CD4-positive, alpha-beta T cell (primary cell): ENCODE measurements at places on chromosomes 7 and 10.
A peak's percentile ranks its signal among the peaks of the same experiment; 100 is the strongest.

- DNase-seq: no peak
These were observed 602.7 kb downstream of the ETV1 start for GRCh38 chr7:13386741-13387140.

DNA sequence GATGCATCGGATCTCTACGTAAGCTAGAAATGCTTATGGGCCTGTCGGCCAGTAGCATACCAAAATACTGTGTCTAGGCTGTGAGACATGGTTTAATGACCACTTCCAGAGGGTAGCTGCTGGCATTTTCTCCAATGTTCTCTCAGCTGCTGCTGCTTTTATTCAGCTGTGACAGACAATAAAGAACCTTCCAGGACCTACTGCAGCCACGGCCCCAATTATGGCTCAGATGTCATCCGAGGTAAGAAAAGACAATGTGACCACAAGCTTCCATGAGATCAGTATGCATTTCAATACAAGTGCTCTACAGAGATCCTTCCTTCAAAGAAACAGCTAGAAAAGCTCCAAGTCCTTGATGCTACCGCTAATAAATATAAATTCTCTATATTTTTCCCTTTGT is 256.2 kb downstream of the SDHAF3 start:
- DNase-seq: no peak

DNA sequence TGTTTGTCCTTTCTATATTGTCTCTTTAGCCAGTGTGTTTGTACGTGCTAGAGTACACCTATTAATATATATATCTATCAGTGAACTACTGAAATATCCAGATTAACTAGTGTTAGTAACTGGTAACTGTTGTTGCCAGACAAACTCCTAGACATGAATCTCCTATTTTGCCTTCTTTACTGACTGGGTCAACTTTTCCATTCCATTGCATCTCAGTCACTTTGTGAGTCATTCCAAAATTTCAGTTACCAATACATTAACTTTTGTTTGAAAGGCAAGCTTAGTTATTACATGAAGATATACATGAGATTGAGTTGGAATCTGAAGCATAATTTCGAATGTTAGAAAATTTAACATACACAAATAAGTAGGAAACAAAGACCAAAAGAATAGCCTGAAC is 51.4 kb downstream of the BTAF1 start:
- no peak for DNase-seq

GRCh38 chr10:28367929-28368484 is 65.1 kb upstream of the MPP7 start:
- DNase-seq: peak; percentile 89

- DNase-seq: no peak
These were observed 95.0 kb upstream of the SDK1 start for GRCh38 chr7:3206101-3206500.

GRCh38 chr7:148645898-148646297 is 52.8 kb upstream of the CUL1 start:
- no peak for DNase-seq

DNA sequence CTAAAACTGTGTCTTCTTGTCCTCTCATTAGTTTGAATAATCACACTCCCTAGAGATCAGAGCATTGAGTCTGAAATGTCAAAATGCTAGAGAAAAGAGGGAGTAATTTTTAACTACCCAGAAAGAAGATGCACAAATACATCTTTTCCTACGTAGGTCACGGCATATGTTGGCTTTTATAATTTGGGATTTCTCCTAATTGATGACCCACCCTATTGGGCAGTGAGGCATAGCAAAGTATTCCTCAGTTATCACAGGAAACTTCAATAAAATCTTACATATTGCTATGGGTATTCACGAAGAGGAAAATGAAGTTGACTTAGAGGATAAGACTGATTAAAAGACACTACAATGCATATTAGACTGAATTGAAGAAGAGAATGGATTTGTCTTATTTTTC is 25.4 kb downstream of the ARMC10 start:
- DNase-seq: no peak

DNA sequence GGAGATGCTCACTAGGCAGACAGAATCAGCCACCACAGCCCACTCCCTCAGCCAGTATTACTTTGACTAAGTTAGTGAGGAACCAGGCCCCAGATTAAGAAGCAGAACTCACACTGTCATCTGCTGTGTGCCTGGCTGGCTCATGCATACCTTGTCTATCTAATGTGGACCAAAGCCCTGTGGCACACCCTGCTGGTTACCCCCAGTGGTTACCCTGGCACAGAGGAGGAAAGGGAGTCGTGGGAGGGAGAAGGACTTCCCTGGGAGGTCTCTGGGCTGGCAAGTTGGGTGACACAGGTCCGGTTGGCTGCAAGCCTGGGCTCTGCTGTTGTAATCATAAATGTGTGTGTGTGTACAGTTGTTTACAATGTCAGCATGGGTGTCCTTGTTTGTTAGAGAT is 7.5 kb upstream of the SH2D4B start:
- DNase-seq: peak; percentile 63

DNA sequence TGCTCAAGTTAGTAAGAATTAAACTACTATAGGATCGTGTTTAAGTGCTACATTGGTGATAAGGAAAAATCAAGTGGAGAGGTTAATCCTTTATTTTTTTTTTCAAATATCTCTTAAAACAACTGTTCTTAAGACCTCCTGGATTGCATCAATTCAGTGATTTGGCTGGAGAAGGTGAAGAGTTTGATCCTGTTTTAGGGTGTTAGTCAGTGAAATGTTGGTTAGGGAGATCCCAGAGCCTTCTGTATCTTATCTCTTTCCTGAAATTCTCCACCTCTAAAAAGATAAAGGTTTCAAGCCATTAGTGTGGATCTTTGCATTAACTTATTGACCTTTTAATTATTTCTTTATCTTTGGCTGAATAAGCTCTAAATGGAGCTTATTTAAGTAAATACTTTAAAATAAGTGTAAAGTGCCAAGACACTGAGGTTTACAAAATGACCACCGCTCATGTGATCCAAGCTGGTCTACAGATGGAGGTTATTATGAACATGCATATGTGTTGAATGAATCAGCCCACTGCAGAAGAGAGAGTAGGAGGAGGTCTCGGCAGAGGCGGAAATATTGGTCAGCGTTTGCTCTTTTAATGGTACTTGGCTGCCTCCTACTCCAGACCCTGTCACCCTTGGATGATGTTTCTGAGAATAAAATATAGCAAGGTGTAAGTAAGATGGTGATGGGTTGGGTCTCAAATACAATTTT is 51.8 kb upstream of the BMPER start:
- DNase-seq: no peak

GRCh38 chr7:21544715-21545114 is 1.9 kb downstream of the DNAH11 start:
- no peak for DNase-seq

GRCh38 chr10:5282137-5282536 is 82.6 kb upstream of the UCN3 start:
- no peak for DNase-seq

GRCh38 chr7:118349604-118350003 is 125.1 kb downstream of the ANKRD7 start:
- no peak for DNase-seq

- DNase-seq: peak; percentile 24
These were observed 66.4 kb downstream of the EXOC6 start for GRCh38 chr10:92914478-92915325.

DNA sequence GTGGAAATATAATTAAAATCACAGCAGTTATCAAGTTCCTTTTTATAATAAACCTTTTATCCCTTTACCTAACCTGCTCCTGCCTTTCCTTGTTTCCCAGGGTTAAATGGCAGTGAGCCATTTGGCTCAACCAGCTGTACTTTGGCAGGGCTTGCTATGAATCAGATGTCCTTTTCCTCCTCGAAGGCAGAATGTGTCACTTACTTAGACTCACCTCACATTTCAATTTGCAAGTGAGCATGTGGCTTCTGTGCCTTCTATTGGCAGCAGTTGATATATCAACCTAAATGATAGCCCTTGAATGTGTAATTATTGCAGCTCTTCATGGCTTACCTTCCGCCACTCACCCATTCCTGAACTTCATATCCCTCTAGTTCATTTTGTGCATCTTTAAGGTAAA is 301.7 kb downstream of the CSTF2T start:
- no peak for DNase-seq

- no peak for DNase-seq
These were observed 617 bp upstream of the FOXI2 start for GRCh38 chr10:127736222-127736914.

DNA sequence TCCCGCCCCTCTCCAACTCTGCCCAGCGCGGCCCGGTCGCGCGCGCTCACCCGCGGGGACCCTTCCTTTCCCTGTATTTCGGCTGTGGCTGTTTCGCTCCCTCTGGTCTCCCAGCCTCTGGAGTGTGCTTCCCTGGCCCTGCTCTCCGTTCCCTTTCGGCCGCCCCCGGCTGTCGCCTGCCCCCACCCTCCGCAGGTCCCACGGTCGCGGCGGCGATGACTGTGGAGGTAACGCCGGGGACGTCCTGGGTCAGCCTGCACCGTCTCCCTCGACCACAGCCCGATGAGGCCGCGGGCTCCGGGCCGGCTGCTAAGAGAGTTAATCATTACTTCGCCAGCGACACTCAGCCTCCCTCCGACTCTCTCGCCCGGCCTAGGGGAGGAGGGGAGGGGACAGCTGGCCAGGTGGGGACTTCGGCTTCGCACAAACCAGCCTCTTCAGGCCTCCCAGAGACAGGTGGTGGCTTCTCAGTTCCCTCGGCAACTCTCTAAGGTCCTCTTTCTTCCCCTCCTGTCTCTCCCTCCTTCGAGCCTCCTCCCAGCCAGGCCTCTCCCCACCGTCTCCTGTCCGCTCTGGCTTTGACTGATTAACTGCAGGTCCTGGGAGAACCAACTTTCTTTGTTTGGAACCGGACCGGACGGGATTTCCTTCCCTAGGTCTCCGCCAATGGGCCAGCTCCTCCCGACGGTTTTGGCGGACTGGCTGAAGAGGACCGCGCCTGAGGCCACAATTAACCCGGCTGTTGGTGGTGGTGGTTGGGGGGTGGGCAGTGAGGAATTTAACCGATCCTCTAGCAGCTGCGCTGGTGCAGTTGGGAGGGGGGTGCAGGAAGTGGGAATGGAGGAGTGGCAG is 5.6 kb upstream of the PAX2 start:
- no peak for DNase-seq

GRCh38 chr10:118474111-118474510 is 121.3 kb downstream of the PRLHR start:
- DNase-seq: no peak
